ENCODE measurements at places on chromosomes 3 and 15. TPM values are rescaled to one million over a fixed set of nuclear protein-coding genes. Genes with fewer than 3 reads are reported as not detected.
A peak's percentile ranks its signal among the peaks of the same experiment; 100 is the strongest.

- DNase-seq, result no peak
Measured at GRCh38 chr3:159069866-159070425, 268.1 kb downstream of the MFSD1 start.

GRCh38 chr3:161305095-161305991 lies 66.0 kb downstream of the SPTSSB start:
- no peak for DNase-seq

GRCh38 chr3:65604863-65605526 lies 433.7 kb downstream of the MAGI1 start:
- DNase-seq, result no peak

- no peak for DNase-seq
Measured at GRCh38 chr3:189897406-189897805, 223.3 kb downstream of the P3H2 start.

GRCh38 chr15:79523266-79523665 lies 91.1 kb downstream of the MINAR1 start:
- no peak for DNase-seq

- DNase-seq, result no peak
Measured at GRCh38 chr15:39631357-39631756, 50.5 kb downstream of the THBS1 start.

GRCh38 chr3:101068876-101069606 lies 75.8 kb upstream of the ABI3BP start:
- DNase-seq, result no peak

CASR gene
- 27.1 TPM for polyA plus RNA-seq

DNA sequence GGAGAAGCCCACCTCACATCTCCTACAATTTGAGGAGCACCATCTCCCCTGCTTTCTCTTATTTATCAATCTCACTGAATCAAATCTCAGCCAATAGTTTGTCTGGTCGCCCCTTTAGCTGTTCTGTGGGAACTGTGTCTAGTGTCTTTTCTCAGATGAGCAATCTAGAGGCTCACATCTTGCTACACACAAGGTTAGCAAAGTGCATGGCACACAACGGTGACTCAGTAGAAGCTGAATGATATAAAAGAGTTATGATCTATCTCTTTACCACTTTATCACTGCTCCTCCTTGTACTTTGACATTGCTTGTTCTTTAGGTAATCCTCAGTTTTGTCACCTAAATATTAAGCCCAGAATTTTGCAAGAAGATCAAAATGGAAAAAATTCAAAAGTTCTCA lies 16.8 kb upstream of the COLQ start:
- no peak for DNase-seq

CHMP2B gene
- 55.4 TPM for polyA plus RNA-seq

- no peak for DNase-seq
Measured at GRCh38 chr3:177833332-177833731, 636.0 kb upstream of the TBL1XR1 start.

GRCh38 chr3:34364335-34364734 lies 565.9 kb downstream of the PDCD6IP start:
- DNase-seq, result no peak

GRCh38 chr15:84657748-84658079 lies 285 bp downstream of the NMB start:
- no peak for DNase-seq

RETNLB gene
- not detected for polyA plus RNA-seq

- DNase-seq, result no peak
Measured at GRCh38 chr15:35696767-35697231, 150.8 kb upstream of the DPH6 start.

DNA sequence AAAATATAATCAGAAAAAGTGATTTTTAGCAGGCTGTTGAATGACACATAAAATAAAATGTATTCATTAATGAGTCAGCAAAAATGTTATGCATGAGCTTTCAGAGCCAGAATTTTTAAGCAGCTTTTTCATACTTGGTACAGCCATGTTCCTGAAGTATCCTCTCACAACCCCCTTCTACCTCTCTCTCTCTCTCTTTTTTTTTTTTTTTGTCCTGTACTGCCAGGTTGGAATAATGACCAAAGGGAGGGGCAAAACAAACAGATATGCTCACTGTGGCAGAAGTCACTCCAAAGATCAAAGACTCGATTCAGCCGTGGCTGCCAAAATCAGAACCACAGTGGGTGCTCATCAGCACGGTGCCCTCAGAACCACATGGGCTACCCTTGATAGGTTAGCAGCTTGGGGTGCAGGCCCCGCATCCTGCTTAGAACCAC lies 383.0 kb downstream of the ZBTB20 start:
- no peak for DNase-seq

DNA sequence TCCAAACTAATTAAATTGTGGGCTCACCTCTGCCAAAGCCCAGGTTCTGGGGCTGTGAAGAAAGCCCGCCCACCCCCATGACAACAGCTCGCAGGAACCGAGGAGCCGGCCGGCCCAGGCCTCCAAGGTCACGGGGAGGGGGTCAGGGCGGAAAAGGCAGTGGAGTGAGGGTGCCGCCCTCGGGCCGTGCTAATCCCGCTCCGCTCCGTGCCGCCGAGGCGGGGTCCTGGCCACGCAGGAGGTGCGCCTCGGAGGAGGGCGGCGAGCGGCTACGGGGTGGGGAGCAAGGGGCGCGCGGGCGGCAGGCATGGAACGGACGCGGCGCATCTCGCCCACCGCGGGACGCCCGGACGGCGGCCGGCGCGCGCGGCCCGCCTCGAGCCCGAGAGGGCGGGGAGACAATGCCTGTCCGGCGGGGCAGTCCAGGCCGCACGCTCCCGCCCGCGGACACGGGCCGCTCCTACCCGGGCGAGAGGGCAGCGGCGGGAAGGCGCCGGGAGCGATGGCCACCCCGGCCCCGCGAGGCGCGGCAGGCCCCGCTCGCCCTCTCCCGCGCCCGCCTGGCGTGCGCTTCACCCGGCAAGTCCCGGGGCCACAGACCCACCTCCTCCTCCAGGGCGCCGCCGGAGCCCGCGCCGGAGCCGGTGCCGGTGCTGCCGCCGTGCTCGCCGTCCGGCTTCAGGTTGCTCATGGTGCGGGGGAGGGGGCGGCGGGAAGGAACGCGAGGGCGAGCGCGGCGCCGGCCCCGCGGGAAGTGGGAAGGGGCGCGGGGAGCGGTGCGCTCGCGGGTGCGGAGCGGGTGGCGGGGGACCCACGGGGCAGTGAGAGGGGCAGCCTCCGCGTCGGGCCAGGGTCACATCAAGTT lies 528 bp downstream of the RBPMS2 start:
- DNase-seq, result no peak

TTLL3 gene
- polyA plus RNA-seq, result 30.4 TPM

DNA sequence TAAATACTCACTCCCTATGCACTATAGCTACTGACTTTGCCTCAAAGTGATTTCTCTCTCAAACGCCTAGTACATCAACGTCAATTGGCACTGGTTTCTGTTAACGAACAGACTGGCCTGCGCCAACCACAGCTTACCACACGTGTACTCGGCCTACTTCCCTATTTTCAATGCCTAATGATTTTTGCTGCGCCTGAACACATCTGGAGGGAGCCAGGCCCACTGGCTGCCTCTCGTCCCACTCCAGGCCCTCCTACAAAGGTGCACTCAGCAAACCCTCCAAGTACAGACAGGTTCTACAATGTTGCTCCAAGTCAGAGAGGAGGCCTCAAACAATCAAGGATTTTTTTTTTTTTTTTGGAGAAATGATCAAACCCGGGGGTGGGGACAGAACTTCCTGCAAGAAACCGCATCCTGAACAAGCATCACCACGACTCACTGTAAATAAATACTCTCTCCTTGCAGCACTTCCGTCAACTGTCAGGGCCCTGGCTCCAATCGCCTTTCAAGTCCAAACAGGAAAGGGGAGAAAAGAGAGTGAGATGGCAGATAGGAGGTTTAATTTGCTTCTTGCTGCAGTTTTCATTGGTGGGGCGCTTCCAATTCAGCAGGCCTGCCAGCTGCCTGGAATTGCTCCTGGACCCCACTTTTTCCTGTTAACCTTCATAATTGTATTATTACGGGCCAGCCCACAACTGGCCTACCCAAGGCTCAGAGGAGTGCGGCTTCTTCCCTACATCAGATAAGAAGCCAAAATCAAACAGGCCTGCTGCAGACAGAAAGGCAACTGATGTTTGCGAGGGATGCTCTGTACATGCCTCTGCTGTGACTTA lies 139.3 kb downstream of the FOXP1 start:
- DNase-seq, result no peak

GRCh38 chr3:111428301-111428700 lies 113.7 kb upstream of the CD96 start:
- DNase-seq, result no peak

DNA sequence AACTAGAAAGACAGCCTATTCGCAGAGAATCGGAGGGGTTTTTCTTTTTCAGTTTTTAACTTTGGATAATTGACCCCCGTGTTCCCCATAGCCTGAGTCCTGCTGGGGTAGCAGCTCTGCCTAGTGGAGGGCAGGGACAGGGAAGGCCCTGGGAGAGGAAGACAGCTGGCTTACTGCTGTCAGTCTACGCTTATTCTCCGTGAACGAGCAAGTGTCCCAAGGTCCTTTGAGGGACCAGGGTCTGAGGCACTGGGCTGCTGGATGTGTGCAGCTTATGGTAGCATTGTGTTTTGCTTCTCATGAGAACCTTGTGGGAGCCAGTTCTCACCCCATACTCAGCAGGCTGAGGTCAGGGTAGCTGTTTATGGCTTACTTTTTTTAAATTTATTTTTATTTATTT lies 3.0 kb downstream of the LIMD1 start:
- DNase-seq, result no peak

GRCh38 chr15:52784799-52785671 lies 5.1 kb downstream of the ONECUT1 start:
- DNase-seq, result no peak

DNA sequence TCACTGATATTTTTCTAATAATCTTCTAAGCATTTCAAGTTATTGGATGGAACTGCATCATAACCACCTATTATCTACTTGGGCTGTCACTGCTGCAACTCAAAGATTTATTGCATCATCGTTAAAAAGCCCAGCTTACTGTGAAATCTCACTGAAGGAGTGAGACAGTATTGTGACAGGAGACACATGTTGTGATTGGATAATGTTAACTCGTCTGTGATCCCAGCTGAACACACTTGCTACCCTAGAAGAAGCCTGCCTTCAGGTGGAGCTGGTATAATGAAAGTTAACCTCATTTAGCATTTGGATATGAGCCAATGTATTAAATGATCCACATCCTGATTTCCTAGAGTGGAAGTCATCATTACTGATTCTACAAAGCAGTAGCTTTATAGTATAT lies 138.1 kb downstream of the MAP2K5 start:
- no peak for DNase-seq

DNA sequence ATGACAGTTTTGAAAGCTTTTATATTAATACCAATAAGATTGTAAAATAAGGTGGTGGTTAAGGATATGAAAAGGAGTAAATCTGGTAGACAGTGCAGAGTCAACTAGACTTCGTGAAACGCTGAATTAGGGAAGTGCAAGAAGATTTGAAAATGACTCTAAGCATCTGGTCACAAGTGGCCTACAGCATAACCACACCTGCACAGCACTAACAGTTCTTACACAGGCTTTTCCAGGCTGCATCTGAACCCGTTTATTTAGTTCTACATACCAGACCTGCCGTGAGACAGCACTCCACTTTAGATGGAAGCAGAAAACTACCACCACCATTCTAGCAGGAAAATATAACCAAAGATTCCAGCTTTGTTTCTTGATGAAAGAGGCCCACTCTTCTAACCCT lies 1.9 kb downstream of the DMXL2 start:
- DNase-seq, result no peak

TRH gene
- 0.11 TPM for polyA plus RNA-seq

DNA sequence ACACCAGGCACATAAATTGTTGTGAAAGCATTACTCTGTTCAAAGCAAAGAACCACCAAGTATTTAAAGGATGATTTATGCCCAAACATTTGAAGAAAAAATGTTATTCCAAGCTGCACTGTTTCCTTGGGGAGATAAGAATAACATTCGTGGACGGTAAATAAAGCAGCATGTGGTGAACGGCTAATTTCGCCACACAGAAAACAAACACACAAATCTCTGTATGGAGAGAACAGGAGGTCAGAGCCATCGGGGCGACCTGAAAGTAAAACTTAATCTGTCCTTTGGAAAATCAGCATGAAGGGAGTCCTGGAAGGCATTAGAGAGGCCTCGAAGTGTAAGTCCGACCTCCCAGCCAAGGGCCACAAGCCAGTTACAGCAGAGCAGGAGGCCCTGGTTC lies 27.1 kb upstream of the GABRG3 start:
- DNase-seq, result peak; percentile 23

TPRG1 gene
- 0.40 TPM for polyA plus RNA-seq

DNA sequence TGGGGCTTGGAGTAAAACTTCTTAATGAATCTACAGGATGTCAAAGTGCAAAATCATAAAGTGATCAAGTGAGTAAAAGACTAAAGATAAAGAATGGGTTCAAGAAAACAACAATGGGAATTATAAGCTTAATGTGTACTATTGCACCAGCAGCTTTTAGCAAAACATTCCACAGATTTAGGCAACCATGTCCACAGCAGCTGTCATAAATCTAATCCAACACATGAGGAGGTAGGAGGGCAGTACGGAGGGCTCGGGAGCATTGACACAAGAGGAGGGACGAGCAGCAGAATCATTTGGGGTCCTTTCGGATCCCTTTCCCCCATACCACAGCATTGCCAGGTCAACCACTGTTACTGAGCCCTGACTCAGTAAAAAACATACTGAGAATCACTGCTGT lies 464.3 kb upstream of the WNT5A start:
- DNase-seq, result no peak

- no peak for DNase-seq
Measured at GRCh38 chr3:135159681-135160247, 364.7 kb downstream of the EPHB1 start.

GRCh38 chr15:58463815-58464650 lies 32.2 kb downstream of the LIPC start:
- DNase-seq, result no peak

DNA sequence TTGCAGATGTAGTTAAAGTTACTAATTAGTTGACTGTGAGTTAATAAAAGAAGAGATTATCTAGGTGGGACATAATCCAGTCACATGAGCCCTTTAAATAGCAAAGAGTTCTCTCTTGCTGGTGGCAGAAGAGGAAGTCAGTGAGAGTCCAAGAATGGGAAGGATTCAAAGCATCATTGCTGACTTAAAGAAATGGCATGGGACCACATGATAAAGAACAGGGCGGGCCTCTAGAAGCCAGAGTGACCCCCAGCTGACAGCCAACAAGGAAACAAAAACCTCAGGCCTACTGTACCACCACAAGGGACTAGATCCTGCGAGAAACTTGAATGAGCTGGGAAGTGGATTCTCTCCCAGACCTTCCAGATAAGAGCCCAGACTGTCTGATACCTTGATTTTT lies 447.2 kb upstream of the CCDC54 start:
- DNase-seq, result no peak

DNA sequence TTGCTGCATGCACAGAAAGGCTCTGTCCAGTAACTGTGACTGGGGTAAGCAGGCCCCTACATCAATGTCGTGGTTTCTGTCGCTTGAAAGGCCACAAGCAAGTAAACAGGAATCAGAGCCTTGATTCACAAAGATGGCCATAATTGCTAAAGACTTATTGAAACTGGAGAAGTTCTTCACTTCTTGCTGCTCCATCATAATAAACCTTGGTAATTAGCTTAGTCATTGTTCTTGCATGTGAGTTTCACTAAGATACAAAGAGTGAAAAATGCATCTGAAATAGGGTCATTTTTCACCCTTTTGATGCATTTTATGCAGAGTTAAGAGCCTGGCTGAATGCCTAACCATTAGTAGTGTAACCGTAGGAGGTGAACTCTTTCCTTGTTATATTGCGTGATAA lies 3.2 kb downstream of the SEMA6D start:
- DNase-seq, result no peak

HYAL1 gene
- polyA plus RNA-seq, result 6.3 TPM

GRCh38 chr3:98779541-98780335 lies 16.6 kb downstream of the ST3GAL6 start:
- DNase-seq, result no peak

IQCF5 gene
- not detected for polyA plus RNA-seq
